NCI-H1105 treated with DMSO at 0.1 percent for 48 hours (cell line): ENCODE measurements at places on chromosomes 1 and 21.

DNA sequence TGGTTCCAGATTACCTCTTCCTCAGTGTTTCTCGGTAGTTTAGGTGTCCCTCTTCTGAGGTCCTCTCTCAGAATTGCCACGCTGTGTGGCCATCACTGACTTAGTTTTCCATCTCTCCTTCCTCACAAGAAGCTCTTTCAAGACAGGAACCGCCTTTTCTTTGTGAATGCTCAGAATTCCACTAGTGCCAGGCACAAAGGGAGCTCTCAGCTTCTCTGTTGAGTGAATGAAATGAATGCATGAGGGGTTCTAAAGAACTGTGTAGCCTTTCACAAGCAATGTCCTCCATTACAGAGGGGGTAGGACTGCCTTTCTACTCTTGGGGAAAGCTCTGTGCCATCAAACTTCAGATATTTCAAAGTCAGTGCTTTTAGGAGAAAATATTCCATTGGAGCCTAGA, 546.8 kb downstream of the RWDD3 start:
- DNase-seq = no peak

DNA sequence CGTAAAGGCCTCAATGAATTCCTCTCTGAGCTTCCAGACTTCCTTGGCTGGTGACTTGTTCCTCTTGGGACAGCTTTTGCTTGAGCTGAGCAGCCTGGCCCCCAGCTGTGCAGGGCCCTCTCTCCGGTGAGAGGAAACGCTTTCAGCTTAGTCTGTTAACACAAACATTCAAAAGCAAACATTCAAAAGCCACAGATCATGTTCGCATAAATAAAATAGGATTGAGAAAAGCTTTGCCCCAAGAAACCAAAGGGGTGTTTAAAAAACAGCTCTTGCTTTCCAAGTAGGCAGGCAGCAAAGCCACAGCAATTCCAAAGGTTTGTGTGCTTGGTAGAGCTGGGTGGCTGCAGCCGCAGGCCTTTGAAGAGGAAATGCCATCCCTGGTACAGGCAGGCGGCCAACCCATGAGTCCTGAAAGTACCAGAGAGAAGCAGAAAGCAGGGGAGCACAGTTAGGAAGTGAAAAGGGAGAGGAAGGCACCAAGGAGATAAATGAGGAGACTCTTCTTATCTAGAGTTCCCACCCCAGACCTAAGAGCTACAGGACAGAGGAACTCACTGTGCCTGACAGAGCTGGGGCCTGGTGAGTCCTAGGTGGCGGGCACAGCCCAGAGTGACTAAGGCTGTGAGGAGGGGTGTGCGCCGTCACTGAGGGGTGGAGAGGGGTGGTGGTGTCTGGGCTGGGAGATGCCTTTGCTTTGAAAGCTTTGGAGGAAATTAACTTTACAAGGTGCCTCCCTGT, 48.4 kb downstream of the CCN1 start:
- no peak for DNase-seq

DNA sequence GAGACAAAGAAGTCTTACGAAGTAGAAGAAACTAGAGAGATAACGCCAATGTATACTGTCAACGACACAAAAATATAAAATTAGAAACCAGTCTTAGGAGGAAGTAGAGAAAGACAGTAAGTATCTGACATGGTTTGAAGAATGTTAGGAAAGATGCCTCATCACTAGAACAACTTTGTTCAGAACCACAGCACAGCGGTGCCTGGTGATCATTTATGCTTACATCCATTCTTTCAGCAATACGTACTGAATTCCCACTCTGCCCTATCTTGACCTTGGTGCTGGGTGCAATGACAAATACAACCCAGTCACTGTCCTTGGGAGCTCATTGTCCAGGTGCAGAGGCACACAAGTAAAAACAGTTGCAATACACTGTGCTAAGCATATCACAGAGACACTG, 104.4 kb downstream of the TM2D1 start:
- DNase-seq = no peak

- no peak for DNase-seq
Measured at GRCh38 chr1:183077097-183077496, 53.9 kb downstream of the LAMC1 start.

DNA sequence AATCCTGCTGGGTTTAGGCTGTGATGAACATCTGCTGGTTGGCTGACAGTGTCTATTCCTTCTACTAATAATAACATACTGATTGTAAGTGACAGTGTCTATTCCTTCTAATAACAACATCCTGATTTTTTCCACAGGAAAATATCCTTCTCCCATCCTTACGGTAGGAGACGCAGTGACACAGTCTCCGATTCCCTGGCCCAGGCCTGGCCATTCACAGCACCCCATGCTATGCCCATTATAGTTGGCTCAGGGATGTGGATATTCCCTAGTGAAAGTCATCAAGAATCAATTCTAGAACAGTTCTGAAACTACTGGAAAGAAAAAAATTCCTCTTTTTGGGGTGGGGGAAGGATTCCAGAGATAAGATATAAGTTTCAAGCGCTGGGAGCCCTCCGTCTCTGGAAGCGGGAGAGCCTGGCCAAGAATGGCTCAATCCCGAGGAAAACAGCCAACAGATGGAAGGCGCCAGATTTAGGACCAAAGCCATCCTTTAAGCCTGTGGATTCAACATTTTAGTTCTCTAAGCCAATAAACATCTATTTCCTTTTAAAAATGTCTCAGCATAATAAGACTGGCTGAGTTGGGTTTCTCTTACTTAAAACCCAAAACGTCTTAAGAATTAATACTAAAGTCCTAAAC, 88.6 kb downstream of the GPATCH2 start:
- DNase-seq = no peak

DNA sequence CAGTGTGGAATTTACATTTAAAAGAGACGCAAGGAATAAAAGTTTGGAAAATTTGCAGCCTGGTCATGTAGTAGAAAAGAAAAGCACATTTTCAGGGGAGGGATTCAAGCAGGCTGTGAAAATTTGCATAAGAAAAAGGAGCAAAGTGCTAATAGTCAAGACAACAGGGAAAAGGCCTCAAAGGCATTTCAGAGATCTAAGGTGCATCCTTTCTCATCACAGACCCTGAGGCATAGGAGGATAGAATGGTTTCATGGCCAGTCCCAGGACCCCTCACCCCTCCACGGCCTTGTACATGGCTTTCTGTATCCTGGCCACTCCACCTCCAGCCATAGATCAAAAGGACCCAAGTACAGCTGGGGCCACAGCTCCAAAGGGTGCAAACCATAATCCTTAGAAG, 380.5 kb upstream of the BRINP3 start:
- DNase-seq = no peak

- no peak for DNase-seq
Measured at GRCh38 chr1:8718850-8719361, 98.5 kb downstream of the RERE start.

- no peak for DNase-seq
Measured at GRCh38 chr1:30417001-30417700, 306.2 kb downstream of the MATN1 start.

DNA sequence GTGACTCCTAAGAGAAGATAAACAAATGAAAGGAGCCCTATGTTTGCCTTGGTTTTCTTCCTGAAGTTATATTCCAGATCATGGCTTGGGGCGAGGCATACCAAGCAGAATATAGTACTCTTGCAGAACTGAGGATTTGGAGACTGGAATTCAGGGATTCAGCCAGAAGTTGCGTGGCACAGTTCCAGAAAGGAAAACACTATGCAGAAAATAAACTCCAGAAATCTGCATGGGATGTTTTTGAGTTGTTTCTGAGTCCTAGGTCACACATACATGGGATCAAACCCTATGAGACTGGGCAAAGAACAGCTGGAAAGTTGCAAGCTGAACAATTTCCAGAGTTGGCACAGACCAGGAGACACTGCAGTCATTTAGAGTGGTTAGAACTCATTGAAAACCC, 42.9 kb upstream of the IFFO2 start:
- no peak for DNase-seq
